CD4-positive, CD25-positive, alpha-beta regulatory T cell (primary cell): ENCODE measurements at places on chromosomes 16 and 17.

GRCh38 chr17:17057057-17057551, 14.8 kb downstream of the MPRIP start:
- H3K4me1 ChIP-seq, result peaks cover 16% of the 10 kb centered on the region
- peaks cover 7% of the 10 kb centered on the region for H3K36me3 ChIP-seq
- H3K27ac ChIP-seq, result no peak overlapping the region
- no peaks in the 10 kb centered on the region for H3K27me3 ChIP-seq
- no peak overlapping the region for H3K4me3 ChIP-seq
- DNase-seq, result no peak

DNA sequence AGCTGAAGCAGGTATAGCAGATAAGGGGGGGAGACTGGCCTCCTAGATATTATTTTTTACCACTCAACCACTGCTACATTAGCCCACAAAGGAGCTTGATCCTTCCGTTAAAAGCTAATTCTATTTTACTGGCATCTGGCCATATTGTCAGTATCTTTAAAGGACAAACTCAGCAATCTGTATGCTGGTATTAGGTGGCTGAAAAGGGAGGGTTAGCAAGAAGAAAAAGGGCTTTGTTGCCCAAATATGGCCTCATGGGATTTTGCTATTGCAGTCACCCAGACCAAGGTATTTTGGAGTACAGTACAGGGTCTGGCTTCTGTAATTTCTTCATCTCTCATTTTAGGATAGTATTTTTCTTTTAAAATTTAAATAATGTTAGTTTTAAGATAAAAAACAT, 14.4 kb downstream of the RFWD3 start:
- H3K27me3 ChIP-seq, result no peaks in the 10 kb centered on the region
- peaks cover 13% of the 10 kb centered on the region for H3K4me1 ChIP-seq
- H3K4me3 ChIP-seq, result no peak overlapping the region
- DNase-seq, result no peak

- no peaks in the 10 kb centered on the region for H3K36me3 ChIP-seq
- H3K4me3 ChIP-seq, result no peak overlapping the region
- no peak for DNase-seq
- H3K27me3 ChIP-seq, result no peaks in the 10 kb centered on the region
Observed at GRCh38 chr17:81991684-81992305, 14.4 kb downstream of the ASPSCR1 start.

DNA sequence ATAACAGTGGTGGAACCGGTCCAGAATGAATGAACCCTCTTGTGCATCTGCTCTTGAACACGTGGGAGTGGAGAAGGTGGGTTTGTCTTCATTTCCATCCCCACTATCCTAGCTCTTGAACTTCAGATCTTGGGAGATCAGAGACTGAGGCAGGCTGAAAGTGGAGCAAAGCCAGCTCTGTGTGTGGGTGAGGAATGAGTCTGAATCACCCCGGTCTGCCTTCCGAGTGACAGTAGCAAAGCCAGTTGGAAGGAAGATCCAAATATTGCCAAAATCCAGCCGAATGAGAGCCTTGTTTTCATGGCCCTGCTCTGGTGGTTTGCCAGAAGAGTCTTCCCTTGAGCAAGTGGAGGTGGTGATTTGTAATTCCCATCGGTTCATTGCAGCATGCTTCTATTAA, 29.0 kb upstream of the ASIC2 start:
- no peaks in the 10 kb centered on the region for H3K4me1 ChIP-seq
- H3K27ac ChIP-seq, result no peak overlapping the region
- H3K27me3 ChIP-seq, result no peaks in the 10 kb centered on the region
- no peaks in the 10 kb centered on the region for H3K36me3 ChIP-seq
- H3K4me3 ChIP-seq, result no peak overlapping the region
- DNase-seq, result no peak

- H3K4me1 ChIP-seq, result no peaks in the 10 kb centered on the region
- H3K27ac ChIP-seq, result no peak overlapping the region
- no peak for DNase-seq
- no peaks in the 10 kb centered on the region for H3K27me3 ChIP-seq
- no peaks in the 10 kb centered on the region for H3K36me3 ChIP-seq
- no peak overlapping the region for H3K4me3 ChIP-seq
Observed at GRCh38 chr16:85201574-85201973, 89.3 kb upstream of the CIBAR2 start.

GRCh38 chr16:61419791-61420190, 616.4 kb downstream of the CDH8 start:
- DNase-seq, result no peak
- no peaks in the 10 kb centered on the region for H3K36me3 ChIP-seq
- H3K4me3 ChIP-seq, result no peak overlapping the region
- H3K4me1 ChIP-seq, result no peaks in the 10 kb centered on the region
- no peaks in the 10 kb centered on the region for H3K27me3 ChIP-seq

DNA sequence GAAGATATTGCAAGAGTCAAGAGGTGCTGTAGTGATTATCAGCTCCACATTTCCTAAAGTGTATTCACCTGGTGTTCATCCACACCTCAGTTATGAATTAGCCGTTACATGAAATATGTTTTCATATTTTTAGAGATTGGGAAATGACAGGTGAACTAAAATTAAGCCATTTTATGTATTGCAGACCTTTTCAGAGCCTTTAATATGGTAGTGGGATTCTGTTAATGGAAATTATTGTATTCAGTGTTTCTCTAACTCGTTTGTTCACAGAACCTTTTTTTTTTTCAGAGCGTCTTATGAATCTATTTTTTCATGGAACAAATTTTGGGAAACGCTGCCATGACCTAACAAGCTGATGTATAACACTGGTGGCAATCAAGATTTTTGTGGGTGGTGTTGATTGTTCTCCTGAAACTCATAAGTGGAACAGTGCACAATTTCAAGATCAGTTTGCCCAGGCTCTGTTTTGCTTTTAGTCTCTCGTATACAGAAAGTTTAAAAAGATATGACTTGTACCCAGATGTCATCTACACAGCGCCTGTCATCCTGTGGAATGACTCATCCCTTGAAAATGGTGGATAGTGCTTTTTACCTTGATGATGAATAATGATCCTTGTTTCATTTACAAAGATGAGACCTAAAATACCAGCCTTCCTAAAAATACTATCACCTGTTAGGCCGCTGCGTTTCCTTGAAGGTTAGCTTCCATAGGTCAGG, 88.8 kb downstream of the ARHGAP44 start:
- no peaks in the 10 kb centered on the region for H3K36me3 ChIP-seq
- no peak for DNase-seq
- no peak overlapping the region for H3K27ac ChIP-seq
- no peaks in the 10 kb centered on the region for H3K27me3 ChIP-seq
- H3K4me1 ChIP-seq, result no peaks in the 10 kb centered on the region

GRCh38 chr16:1068451-1068850, 4.1 kb upstream of the SSTR5 start:
- no peak overlapping the region for H3K4me3 ChIP-seq
- DNase-seq, result no peak
- no peaks in the 10 kb centered on the region for H3K27me3 ChIP-seq
- H3K27ac ChIP-seq, result no peak overlapping the region
